Uterus (tissue), 4 donors: ENCODE measurements at places on chromosomes 1 and 21. TPM values are rescaled to one million over a fixed set of nuclear protein-coding genes. Genes with fewer than 3 reads are reported as not detected.

- no peak for DNase-seq
- H3K27me3 ChIP-seq, result no peaks in the 10 kb centered on the region
- no peaks in the 10 kb centered on the region for H3K4me1 ChIP-seq
- H3K27ac ChIP-seq, result no peak overlapping the region
Measured at GRCh38 chr1:65398083-65398482, 22.4 kb upstream of the LEPR start.

- no peaks in the 10 kb centered on the region for H3K27me3 ChIP-seq
- peak overlapping the region; percentile 59 for H3K27ac ChIP-seq
- H3K4me1 ChIP-seq, result no peaks in the 10 kb centered on the region
- H3K36me3 ChIP-seq, result no peaks in the 10 kb centered on the region
Measured at GRCh38 chr1:24805534-24806301, 60.5 kb downstream of the CLIC4 start.

DNA sequence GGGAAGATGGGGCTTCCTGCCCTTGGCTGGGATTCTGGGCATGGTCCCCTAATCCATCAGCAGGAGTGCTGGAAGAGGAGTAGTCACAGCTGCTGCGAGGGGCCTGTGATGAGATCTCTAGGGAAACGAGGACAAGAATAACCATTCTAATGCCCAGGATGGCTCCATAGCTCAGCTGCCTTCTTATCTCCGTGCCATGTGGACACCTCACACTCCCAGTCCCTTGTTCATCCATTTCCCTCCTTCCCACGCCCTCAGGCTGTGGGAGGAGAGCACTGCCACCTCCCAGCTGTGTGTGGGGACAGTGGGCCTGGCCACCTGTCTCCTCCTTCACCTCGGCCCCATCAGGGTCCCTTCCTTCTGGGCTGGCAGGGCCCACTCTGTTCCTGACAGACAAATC lies 16.1 kb upstream of the ETV3 start:
- no peak overlapping the region for H3K27ac ChIP-seq
- no peaks in the 10 kb centered on the region for H3K36me3 ChIP-seq
- no peak overlapping the region for H3K4me3 ChIP-seq

Gene KCNJ9
- total RNA-seq, result not detected

Gene TRIM33
- 73.7 TPM for total RNA-seq
